ENCODE measurements at places on chromosomes 7 and 10.

GRCh38 chr10:128808921-128809440 lies 658.1 kb upstream of the MGMT start:
- no peak for DNase-seq

- no peak for DNase-seq
Measured at GRCh38 chr10:122392835-122393234, 18.3 kb downstream of the PLEKHA1 start.

DNA sequence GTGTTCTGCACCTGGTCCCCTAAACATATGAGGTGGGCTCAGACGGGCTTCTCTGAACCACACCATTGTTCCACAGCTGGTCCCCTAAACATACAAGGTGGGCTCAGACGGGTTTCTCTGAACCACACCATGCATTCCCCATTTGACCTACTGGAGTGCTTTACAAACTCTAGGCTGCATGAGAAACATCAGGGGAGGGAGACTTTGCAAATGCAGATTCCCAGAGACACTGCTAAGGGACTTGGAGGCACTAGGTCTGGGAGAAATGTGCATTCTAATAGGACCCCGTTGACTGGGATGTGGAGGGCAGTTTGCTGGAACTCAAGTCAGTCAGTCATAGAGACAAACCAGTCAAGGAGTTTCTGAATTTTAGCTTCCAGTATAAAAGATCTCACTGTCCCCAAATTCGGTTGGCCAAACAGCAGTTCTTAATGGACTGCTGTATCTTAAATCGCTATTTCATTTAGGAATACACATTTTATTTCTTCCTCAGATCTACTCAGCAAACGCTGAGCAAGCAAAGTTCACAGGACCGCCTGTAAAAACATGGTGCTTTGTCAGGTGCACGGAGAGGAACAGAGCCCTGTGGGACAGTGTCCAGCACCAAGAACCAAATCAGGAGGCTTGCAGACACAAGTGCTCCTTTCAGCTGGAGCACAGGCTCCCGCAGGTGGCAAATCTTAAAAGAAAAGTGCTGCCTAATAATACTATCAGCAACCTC lies 198.8 kb downstream of the SFMBT2 start:
- no peak for DNase-seq

- DNase-seq = peak; percentile 22
Measured at GRCh38 chr7:142854372-142855113, at the start of gene EPHB6. Gene EPHB6 (plus strand): TSS chr7:142855076. CDS start chr7:142863228, 8,152 bp downstream.

DNA sequence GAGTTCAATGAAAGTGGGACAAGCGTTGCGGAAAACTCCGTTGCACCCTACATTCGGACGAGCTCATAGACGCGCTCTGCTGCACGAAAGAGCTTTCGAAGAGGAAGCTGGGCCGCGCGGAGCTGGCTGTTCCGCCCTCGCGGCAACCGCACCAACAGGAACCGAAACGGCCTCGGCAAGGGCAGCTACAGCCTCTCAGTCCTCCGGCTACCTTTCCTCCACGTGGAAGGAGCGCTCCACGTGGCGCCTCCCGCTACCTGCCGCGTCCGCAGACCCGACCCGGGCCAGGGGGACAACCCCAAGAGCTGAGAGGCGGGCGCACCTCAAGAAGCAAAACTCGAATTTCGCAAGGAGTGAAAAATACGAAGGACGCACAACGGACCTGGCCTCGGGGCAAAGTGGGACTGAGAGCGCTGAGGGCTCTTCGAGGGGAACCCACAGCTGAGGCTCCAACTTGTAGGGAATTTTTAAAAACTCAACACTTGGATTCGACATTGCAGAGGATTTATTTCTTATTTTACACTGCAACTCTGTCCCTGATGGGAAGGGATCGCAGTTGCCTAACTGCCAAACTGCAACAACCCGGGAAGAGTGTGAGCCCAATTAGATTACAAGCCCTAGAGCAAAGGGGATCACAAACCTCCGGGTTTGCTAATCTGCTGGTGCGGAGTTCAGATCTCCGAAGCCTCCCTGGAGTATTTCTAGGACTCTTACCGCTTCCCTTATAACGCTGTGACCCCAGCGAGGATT lies 1.4 kb downstream of the HPSE2 start:
- DNase-seq = peak; percentile 34

DNA sequence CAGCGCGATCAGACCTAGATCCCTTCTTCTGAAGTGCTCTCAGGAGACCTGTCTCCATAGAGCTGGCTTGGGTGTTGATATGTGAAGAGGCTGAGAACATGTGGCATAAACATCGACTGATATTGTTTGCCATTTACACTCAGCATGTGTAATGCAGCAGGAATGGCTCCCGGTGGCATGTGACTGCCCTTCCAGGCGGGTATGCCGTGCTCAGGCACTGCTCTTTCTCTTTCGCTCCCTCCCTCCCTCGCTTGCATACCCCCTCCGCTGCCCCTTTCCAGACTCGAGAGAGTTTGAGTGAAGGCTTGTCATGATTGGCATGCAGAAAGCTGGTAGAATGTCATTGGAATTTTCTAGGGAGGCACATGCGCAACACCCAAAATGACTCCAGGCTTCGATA lies 107.3 kb upstream of the PDCD4 start:
- peak; percentile 51 for DNase-seq

DNA sequence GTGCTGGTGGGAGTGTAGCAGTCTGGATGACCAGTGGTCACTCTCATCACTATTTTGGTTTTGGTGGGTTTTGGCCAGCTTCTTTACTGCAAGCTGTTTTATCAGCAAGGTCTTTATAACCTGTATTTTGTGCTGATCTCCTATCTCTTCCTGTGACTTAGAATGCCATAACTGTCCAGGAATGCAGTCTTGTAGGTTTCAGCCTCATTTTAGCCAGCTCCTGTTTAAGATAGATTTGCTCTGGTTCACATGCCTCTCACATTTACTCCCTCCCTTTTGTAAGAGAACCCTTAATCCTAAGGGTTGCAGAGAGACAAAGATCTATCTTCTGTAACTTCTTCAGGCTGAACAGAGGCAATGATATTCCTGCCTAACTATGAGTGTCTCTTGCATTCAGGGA lies 51.2 kb upstream of the INHBA start:
- no peak for DNase-seq

- peak; percentile 33 for DNase-seq
Measured at GRCh38 chr10:42866115-42866995, 83.8 kb downstream of the BMS1 start.

GRCh38 chr7:71021131-71021530 lies 110.8 kb upstream of the GALNT17 start:
- no peak for DNase-seq

- no peak for DNase-seq
Measured at GRCh38 chr7:23893176-23893941, 183.3 kb downstream of the STK31 start.

GRCh38 chr7:38477333-38477732 lies 153.8 kb downstream of the AMPH start:
- DNase-seq = no peak

DNA sequence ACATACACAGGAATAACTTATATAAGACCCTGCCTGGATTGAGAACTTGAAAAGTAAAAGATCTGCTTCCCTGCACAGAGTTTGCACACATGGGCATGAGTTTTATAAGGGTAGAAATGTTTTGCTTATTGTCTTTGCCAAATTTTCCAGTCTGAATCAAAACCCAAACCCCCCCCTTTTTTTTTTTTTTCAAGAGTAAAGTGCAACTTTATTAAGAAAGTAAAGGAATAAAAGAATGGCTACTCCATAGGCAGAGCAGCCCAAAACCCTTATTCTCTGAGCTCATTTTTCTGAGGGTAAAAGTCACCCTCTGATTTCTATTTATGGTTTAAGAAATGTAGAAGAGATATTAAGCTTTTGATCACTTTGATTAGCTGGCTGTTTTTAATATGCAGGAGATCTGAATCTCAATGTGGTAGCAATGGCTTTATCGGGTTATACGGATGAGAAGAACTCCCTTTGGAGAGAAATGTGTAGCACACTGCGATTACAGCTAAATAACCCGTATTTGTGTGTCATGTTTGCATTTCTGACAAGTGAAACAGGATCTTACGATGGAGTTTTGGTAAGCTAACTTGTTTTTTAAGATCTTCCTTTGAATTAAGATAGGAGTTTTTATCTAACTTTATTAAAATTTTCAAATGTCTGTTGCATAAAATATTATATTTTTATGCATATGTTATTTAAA lies 18.7 kb downstream of the MIOS start:
- DNase-seq = no peak

- no peak for DNase-seq
Measured at GRCh38 chr10:77284797-77285196, 352.8 kb downstream of the KCNMA1 start.

GRCh38 chr10:98272245-98272644 lies 4.3 kb upstream of the LOXL4 start:
- no peak for DNase-seq

DNA sequence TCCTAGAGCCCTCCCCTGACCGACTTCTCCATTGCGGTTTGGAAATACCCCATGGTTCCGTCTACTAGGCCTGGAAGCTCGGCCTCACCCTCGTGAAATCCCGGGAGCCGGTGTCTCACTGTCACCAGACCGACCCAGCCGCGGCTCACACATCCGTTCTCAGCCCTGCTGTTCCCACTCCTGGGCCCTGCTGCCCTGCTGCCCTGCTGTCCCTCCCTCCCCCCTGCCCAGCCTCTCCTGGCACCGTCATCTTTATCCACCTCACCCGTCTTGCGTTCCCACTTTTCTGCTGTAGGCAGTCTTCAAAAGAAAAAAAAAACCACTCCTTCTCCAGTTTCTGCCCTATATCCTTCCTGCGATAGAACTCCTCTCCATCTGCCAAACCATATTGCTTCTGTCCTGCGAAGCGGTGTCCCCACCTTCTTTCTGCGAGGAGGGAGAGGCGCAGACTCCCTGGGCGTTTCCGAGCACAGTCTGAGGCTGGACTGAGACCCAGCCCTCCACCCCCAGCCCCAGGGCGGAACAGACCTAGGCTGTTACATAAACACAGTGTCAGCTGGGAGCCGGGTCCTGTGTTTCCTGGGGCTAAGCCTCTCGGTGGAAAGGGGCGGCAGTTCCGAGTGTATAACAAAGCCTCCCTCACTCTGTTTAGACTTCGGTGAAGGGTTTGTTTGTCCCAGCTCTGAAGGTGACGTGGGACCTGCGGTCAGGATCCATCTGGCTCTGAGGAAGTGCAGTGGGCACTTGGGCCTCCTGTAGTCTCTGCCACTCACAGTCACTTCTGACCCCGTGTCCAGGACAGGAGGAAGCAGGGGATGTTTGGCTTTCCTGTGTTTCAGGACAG lies 2.8 kb downstream of the AGAP3 start:
- DNase-seq = peak; percentile 85

DNA sequence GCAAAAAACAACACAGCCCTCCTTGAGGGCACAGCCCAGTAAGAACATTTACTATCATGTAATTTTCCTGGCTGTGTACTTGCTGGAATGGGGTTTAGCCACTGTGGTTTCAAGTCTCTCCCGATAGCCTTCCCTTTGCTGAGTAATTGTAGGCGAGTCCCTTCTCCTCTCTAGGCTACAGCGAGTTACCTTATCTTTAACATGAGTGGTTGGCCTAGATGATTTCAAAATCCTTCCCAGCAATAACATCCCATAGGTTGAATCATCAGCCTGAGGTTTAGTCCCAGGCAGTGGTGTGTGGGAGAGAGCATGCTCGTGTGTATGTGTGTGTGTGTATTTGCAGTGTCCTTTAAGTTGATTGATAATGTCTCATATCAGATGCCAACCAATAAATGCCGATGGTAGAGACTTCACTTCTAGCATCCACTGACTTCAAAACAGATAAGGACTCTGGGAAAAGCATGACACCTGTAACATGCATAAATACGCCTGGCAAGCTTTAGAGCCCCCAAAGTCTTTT lies 142.9 kb upstream of the ZMIZ1 start:
- DNase-seq = no peak

- no peak for DNase-seq
Measured at GRCh38 chr7:117707080-117707479, 166.2 kb downstream of the CTTNBP2 start.

- DNase-seq = no peak
Measured at GRCh38 chr10:22250897-22251660, 33.3 kb upstream of the EBLN1 start.

DNA sequence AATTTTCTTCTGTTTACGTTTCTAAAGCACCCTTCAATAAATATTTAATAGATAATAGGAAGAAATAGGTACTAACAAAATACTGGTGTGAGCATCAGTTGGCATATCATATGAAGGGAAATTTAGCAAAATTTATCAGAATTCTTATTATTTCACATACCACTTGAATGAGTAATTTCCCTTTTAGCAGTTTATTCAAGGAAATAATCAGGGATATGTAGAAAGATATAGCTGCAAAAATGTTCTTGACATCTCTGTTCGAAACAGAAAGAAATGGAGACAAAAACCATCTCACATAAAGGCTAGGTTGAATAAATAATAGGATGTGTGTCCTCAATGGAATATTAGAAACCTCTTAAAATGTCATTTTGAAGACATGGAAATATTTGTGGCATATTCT lies 35.8 kb upstream of the PIP4K2A start:
- no peak for DNase-seq

- DNase-seq = no peak
Measured at GRCh38 chr7:87021285-87021684, 38.2 kb downstream of the ELAPOR2 start.

GRCh38 chr7:80870813-80871212 lies 48.0 kb downstream of the SEMA3C start:
- no peak for DNase-seq

DNA sequence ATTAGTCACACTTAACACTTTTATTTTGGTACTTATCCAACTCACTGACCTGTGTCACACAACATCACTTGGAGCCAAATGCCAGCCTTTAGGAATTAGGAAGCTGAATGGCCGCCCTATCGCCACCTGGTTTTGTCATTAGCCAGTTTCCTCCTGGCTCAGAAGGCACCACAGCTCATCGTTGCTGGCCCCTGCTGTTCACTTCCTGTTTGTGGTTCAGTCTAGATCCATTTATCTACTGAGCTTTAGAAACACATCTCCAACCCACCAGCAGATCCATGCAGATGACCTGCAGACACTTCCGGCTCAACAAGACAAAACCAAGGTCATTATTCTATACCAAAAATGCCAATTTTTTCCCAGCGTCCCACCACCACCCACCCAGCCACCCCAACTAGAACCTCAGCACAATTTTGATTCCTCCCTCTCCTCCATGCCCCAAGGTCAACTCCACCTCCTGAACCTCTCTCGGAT lies 193.5 kb upstream of the NEBL start:
- DNase-seq = no peak

DNA sequence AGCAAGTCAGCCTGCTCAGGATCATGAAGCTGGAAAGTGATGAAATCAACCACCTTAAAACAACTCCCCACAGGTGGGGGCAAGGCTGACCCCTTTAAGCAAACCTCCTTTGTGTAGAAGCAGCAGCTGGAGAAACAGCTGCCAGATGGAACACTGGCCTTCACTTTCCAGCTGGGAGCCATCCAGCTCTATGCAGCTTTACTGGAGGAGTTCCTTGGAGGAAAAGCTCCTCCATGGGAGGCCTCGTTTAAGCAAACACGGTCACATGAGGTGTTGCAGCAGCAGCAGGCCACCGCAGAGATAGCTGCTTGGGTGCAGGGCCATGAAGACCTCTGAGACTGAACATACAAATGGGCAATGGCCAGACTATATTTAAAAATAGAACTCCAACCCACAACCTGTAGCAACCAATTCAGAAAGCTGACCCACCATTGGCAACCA lies 13.0 kb upstream of the DLG5 start:
- no peak for DNase-seq

GRCh38 chr7:153407291-153408046 lies 644.7 kb upstream of the DPP6 start:
- DNase-seq = no peak

GRCh38 chr10:73577788-73578187 lies 13.4 kb downstream of the USP54 start:
- no peak for DNase-seq

- no peak for DNase-seq
Measured at GRCh38 chr10:86244297-86245014, 122.1 kb downstream of the GRID1 start.

Measured in foreskin melanocyte (primary cell).